ENCODE measurements at places on chromosomes 3 and 15. TPM values are rescaled to one million over a fixed set of nuclear protein-coding genes. Genes with fewer than 3 reads are reported as not detected.

EFHB gene
- 2.6 TPM for total RNA-seq

TGM4 gene
- total RNA-seq: 0.16 TPM

SLC51A gene
- total RNA-seq: not detected

RASGRP1 gene
- 4.8 TPM for total RNA-seq

RSRC1 gene
- total RNA-seq: 101 TPM

TF gene
- 22.9 TPM for total RNA-seq

GRCh38 chr15:80567721-80568157 lies 127.4 kb upstream of the ABHD17C start:
- DNase-seq: peak; percentile 54

DNA sequence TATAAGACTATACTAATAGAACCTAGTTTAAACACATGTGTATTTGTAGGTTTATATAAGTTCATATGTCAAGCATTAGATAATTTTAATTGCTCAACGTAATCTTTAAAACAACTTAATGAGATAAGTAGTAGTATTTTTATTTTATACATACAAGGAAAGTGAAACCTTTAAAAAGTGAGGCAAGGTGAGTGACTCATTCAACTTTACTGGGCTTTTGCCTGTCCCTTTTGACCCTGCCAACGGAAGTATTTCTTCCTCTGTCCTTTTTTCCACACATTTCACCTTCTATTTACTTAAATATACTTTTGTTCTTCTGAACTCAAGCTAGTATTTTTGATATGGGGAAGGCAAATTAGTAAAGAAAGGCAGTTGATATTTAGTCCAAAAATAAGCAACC lies 78.5 kb downstream of the KBTBD8 start:
- no peak for DNase-seq

- DNase-seq: no peak
Measured at GRCh38 chr3:104596551-104596950, 770.2 kb upstream of the ALCAM start.

- DNase-seq: no peak
Measured at GRCh38 chr3:26004172-26004571, 214.3 kb downstream of the OXSM start.

DNA sequence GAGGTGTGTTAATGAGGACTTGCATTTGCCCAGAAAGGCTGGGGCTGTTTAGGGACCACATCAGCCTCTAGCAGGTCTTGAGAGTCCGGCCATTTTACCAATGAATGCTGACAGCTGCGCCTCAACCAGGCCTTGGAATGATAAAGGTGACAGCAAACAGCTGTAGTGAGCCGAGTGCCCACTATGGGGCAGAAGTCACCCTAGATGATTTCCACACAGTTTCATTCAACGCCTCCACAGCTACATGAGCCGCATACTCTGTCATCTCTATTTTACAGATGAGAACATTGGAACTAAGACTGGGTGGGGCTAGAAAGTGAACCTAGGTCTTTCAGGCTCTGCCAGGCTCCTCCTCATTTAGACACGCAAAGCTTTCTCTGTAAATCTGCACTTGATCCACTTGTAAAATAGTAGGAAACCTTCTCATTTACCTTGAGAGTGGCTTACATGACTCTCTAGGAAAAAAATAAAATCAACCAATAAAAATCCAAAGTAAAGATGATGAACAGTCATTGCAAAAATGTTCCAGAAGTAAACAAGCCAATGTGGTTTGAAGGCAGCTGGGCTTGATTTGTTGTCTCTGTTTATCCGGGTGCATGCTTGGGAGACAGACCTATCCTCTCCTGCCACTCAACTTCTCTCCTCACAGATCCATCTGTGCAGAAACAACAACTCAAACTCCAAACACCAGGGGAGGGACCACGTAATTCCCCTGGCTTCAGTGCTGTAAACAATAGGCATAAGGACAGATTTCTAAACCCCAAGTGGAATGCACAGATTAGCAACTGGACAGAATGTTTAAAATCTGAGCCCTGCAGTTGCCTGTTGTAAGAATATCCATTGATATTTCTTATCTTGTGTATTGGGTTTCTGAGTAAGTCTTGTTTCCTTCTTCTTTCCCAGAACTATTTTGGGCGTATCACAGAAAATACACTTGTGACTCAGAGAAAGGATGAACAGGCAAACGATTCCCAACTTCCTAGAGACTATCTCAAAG lies 31.5 kb upstream of the LDHAL6B start:
- no peak for DNase-seq

GRCh38 chr3:20141851-20142250 lies 44.2 kb downstream of the SGO1 start:
- DNase-seq: no peak

- DNase-seq: peak; percentile 84
Measured at GRCh38 chr3:158672215-158673176, at the start of gene LXN. Gene LXN, minus strand, starts transcription at chr3:158672648. Its CDS starts 170 bp downstream, at chr3:158672478.

DNA sequence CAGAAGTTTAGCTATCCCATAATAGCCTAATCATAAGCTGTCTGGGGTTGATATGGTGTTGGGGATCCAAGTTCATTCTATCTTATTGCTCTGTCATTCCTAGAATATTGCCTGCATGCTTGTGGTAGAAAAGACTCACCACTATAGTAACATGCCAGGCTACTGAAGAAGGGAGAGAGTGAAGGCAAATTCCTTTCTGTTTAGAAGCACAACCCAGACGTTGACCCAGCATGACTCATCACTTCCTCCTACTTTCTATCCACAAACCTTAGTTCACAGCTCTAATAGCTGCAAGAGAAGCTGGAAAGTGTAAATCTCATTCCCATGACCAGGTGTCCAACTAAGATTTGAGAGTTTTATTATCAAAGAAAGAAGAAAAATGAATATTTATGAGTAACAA lies 57.8 kb upstream of the NMD3 start:
- no peak for DNase-seq
